Stimulated activated CD8-positive, alpha-beta memory T cell treated with anti-CD3 and anti-CD28 coated beads, Interleukin-7, amount 100 ng/mL, for 48 hours (primary cell): ENCODE measurements at places on chromosomes 12 and 14.

DNA sequence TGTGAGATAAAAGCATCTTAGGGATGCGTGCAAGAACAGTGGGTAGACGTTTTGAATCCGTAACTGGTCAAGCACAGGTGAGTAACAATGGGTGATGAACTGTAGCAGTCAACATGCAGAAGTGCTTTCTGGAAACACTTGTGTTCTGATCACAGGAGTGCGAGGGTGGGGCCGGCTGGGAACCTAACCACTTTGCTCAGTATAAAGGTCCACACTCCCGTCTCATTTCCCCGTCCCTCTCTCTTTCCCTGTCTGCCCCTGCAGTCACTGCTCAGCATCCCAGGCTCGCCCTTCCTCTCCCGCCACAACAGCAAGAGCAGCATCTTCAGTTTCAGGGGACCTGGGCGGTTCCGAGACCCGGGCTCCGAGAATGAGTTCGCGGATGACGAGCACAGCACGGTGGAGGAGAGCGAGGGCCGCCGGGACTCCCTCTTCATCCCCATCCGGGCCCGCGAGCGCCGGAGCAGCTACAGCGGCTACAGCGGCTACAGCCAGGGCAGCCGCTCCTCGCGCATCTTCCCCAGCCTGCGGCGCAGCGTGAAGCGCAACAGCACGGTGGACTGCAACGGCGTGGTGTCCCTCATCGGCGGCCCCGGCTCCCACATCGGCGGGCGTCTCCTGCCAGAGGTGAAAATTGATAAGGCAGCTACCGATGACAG is 127.1 kb downstream of the FIGNL2 start:
- peak; percentile 26 for DNase-seq

DNA sequence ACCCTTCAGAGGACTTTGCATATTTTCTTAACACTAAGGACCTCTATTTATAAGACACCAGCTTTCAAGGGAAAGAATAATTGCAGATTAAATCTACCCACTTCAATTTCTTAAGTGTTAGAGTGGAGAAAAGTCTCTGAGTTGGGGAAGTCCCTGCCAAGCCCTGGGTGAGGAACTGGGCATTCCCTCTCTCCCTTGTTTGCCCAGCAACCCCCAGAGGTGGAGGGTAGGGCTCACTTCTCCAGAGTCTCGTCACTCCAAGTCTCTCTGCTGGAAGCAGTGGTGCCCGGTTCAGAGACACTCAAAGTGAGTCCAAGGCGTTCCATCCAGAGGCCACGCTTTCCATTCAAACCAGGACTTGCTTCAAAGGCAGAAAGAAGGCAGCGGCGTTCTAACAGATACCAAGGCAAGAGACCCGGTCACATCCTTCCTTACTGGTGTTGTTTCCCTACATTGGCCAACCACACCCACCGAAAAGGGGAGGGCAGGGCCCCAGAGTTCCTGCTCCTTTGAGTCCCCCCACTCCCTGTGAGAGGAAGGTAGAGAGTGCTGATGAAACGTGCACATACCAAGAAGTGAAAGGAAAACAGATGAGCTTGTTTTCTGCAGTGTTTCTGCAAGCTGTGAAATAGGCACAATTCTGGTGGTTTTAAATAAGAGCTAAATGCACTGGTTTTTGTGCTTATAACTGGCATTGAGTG is 6.1 kb upstream of the BDKRB2 start:
- no peak for DNase-seq

DNA sequence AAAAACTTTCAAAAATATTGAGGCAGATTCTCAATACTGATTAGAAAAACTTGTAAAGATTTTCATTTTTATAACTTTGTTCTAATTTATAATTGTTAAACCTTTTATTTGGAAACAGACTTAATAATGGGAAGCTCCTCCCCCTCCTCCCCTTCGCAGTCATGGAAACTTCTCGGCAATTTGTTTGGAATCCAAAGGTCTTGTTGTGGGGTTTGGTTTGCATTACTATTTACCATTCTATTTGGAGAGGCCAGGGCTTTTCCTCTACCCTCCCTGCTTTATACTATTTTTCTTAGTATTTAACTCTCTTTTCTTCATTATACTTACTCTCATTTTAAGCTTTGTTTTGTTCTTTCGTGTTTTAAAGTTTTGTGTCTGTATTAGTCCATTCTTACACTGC is 6.0 kb downstream of the SLC39A9 start:
- no peak for DNase-seq

DNA sequence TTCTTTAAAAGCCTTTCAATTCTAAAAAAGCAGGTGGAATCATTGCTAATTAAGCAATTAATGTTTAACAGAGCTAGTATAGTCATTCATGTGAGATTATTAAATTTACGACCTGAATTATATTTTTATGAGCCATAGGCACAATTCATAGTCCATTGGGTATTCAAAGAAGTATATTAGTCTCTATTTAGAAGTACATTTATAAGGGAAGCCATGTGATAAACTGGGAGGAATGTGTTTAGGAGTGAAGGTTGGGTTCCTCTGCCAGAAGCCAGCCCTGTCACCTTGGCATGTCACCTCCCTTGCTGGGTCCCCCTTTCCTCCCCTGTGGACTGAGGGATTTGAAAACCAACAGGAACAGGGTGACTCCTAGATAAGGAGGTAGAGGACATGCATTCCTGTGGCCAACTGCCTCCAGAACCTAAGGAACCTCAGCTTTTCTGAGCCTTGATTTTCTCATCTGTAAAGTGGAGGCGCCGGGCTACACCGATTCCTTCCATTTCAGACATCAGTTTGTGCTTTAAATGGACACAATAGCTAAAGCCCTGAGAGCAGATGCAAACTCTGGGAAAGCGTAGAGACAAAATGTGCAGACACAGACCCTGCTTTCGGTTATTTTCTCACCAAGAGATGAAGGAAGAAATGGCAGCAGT is 5.4 kb upstream of the KRT2 start:
- no peak for DNase-seq

DNA sequence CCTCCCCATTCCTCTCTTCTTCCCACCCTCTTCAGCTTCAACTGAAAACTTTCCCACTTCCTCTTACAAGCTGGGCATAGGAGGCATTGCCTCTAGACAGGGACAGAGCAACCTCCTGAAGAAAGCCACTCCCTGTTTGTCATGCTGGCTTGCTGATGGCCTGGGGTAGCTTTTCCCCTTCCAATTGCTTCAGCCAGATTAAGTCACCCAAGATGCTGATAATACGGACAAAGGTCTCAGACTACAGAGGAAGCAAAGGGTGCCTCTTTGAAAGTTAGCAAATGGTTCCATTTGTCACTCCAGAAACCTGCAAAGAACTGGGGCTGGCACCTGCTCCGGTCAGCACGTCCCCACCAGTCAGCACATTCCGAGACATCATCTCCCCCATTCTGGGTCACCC is 6.0 kb downstream of the KRT2 start:
- DNase-seq: no peak

DNA sequence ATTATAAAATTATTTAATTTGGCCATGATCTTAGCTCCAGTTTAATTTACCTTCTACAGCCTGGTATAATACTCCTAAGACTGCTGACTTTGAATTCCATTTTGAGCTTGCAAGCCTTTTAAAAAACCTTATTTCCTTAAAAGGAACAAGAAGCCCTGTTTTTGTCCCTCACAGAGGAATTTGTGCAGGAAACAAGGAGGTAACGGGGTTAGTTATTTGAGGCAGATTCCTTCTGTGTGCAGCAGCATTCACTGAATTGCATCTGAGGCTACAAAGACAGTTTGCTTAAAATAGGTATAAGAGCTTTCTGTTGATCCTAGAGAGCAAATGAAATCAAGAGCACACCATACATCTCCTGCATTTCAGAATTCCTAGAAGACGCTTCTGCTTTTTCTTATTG is 403.3 kb upstream of the PRICKLE1 start:
- no peak for DNase-seq

DNA sequence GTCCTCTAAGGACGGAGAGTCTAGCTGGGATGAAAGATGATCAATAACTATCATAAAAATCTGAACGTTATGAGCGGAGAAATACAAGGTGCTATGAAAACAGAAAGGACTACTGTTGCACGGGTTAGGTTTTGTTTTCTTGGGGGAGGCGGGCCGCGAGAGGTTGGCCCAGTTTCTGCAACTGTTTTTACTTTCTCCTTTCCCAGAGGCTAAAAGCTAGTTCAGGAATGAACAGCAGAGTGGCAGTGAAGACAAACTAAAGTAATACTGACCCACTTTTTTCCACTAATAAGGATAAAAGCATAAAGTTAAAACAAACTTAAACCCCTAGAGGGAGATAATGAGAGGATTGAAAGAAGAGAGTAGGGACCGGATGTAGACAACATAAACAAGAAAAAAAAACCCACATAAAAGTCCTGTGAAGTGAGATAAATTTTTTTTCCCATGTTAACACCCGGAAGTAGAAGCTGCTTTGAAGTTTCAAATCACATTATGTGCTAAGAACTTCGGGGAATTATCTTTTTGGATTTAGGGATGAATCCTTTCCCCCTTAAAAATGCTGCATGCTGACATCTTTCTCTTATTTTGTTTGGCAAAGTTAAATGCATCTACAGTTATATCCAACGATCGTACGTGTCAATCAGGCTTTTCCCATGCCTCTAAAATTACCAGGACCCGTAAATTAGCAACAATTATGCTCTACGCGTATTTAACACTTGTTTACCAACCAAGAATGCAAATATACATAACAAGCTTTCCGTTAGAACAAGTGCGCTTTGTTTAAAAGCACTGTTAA is 1.0 kb upstream of the CDK17 start:
- no peak for DNase-seq

- no peak for DNase-seq
Observed at GRCh38 chr12:12046401-12046800, 24.3 kb upstream of the BCL2L14 start.

DNA sequence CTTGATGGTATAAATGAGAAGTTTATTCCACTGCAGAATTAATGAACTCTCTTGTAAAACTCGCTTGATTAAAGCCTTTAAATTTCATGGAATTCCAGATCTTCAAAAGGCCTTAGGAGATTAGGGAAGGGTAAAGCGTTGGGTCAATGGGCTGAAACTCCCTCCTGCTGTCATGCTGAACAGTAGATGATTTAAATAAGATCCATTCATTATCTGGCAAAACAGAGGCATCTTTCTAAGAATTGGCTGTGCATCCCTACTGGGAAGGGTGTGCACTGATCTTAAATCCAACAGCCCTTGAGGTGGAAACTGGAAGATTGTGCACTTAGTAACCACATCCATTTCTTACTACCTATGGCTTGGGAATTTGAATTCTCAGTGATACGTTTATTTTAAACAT is 56.0 kb downstream of the PLCZ1 start:
- no peak for DNase-seq

GRCh38 chr12:118376089-118377020 is at the start of gene SUDS3:
SUDS3 (plus strand) TSS chr12:118376555; CDS start chr12:118376692, 137 bp downstream.
- DNase-seq: peak; percentile 74

DNA sequence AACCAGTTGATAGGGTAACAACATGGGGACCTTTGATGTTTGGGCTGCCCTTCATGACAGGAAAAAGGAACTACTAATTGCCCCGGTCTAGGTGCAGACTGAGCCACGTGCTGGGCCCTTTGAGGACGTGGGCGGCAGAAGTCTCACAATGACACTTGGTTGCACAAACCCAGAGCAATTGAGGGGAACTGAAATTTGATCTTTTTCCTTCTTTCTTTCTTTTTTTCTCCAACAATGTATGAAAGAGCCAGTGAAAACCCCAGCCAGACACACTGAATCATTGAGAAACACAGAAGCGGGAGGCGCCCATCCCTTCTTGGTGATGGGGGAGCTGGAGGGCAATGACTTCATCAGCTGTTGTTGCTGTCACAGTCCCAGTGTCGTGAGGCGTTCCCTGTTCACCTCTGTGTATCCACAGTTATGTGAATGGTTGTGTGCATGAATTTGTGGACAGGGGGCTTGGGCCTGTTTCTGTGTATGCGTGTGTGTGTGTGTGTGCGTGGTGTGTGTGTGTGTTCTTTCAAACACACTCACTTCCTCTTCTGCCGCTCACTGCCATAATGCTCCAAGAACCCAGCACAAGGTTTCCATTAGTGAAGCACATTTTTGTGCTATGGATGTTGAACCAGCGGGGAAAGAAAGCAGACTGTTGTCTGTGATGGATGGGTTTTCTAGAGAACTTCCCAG is 137.5 kb upstream of the CCND2 start:
- peak; percentile 85 for DNase-seq

DNA sequence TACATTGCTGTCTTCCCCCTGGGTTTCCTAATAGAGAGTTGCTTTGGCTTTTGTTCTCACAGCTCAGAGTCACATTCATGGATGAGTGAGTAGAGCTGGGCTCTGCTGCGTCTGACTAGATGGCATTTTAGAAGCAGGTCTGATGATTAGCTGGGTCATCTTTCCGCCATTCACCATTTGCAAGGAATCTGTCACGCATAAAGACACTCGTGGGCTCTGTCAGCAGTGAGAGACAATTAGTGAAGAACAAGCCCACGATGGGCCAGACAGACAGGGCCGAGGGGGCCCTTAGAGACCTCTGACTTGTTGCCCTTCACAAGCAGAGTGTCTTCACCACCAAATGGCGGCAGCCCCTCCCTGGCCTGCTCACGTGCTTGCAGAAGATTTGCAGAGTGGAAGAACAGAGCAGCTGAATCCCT is 175.0 kb downstream of the CRADD start:
- DNase-seq: no peak

- DNase-seq: no peak
Observed at GRCh38 chr12:47139000-47139681, 59.4 kb upstream of the AMIGO2 start.

DNA sequence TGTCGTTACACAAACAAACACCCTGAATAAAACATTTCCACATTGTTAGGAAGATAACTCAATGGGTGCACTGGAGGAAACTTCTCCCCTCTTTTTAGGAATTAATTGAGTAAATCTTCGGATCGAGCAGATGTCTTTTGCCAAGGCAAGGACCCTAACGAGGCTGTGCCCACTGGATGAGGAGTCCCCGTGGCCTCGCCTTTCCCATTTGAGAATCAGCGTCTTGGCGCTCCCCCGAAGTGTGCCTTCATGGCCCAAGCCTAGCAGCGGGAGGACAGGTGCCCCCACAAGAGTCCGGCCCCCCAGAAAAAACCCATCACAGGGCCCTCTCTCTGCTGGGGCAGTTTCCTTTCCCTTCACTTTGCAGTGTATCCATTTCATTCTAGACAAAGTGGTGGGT is 246.6 kb downstream of the BCL11B start:
- DNase-seq: no peak

DNA sequence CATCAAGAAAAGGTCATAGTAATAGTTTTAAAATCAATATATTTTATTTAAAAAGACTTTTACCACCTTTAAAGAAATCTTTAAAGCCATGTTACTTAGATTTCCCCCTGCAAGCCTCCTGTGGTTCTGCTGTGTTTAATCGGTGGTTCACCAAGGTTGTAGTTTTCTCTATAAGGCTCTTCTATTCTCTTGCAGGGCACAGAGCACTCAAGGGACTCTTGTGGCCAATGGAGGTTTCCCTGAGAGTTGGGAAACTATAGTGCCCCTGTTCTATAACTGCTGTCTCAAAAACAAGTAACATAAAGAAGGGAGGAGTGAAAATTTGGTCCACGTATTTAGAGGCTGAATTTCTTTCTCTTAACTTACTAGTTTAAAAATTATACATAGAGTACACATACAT is 25.0 kb downstream of the DACT1 start:
- DNase-seq: no peak

DNA sequence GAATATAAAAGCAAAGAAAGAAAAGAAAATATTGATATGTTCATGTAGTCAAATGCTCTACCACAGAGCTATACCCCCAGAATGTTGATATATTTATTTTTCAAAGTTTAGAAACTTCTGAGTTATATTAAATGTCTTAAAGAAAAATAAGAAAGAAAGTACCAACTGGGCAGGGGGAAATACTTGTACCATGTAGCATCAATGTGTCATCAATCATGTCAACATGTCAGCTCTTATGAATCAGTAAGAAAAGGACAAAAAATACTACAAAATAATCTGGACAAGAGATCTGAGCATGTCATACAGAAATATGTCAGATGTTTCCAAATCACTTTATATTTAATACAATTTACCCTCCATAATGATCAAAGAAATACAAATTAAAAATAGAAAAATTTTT is 595.1 kb upstream of the ATP2B1 start:
- DNase-seq: no peak
